Nephron progenitor cell (in vitro differentiated cells): ENCODE measurements at places on chromosomes 13 and 19.

- DNase-seq = no peak
Observed at GRCh38 chr13:92346046-92346445, 880.6 kb upstream of the GPC6 start.

DNA sequence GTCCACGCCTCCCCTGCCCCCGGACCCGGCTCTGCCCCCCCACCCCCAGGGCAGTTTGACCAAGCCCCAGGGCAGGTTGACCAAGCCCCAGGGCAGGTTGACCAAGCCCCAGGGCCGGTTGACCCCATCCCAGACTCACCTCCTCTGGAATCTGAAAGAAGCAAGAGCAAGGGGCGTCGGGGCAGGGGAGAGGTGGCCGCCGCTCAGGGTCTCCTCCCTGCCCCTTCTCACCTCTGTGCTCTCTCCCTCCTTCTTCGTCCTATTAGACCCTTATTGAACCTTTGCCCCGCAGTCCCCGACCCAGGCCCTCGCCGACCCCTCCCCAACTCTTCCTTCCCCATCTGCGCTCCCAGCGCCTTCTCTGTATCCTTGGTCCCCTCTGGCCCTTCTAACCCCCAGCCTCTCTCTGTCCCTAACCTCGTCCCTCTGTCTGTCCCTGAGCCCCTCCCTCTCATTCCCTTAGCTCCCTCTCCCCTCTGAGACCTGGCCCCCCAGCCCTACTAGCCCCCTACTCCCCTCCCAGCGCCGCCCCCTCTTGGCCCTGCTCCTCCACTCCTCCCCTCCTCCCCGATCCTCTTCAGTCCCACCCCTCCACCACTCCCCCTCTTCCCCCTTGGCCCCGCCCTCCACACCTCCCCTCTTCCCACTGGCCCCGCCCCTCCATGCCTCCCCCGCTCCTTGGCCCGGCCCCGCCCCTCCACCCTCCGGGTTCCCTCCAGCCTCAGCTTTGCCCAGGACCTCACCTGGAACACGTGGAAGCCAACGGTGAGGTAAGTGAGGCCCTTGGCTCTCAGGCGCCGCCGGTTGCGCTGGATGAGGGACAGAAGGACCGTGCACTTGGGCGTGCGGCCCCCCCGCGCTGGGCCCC, 7.6 kb downstream of the CAPN12 start:
- DNase-seq = peak; percentile 70

GRCh38 chr13:35630551-35631275, 154.2 kb upstream of the MAB21L1 start:
- peak; percentile 41 for DNase-seq

GRCh38 chr13:46295491-46296114, 83.9 kb downstream of the LRRC63 start:
- DNase-seq = no peak

- DNase-seq = no peak
Observed at GRCh38 chr19:40322271-40322610, 26.0 kb downstream of the C19orf47 start.

- no peak for DNase-seq
Observed at GRCh38 chr13:35767256-35767976, 290.9 kb upstream of the MAB21L1 start.

GRCh38 chr13:93951108-93951507, 528.4 kb downstream of the DCT start:
- no peak for DNase-seq

DNA sequence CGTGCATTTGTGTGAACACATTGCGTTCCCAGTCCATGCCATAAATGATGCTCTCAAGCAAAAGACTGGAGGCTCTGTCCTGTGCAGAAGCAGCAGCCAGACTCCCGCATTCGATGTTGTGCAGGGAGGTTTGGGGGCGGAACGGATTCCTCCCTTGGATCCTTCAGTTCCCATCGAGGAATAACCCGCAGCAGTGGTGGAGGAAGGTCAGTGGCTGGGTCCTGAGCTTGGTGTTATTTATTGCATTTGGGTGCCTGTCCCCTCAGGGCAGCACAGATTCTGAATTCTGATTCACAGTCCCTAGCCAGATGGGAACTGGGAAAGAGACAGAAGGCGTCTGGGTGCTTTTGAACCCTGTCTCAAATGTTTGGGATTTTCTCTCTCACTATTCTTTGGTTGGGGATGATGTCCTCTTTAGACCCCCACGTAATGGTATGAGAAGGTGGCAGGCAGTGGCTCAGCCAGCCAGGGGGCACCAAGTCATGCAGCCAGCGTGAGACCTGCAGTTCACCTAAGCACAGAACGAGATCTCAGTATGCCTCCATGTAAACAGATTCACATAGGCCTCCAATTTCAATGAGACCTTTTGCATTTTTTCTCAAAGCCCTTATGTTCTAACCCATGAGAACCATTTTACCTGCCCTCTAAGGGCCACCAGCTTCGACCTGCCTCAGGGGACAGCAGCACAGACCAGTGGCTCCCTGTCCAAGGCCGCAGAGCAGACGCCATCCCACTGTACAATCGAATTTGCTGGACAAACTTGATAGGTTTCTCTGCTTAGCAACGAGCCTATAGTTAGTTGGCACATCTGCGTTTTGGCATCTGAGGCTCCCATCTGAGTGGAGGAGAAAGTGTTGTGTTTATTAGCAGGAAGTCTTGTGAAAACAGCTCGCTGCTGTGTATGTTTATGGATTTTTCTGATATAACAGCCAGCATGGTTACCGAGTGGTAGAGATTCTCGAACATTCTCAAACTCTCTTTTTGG, 17.8 kb downstream of the KCTD15 start:
- DNase-seq = no peak
